NCI-H2171 treated with DMSO at 0.1 percent for 48 hours (cell line): ENCODE measurements at places on chromosomes 11 and 22.

DNA sequence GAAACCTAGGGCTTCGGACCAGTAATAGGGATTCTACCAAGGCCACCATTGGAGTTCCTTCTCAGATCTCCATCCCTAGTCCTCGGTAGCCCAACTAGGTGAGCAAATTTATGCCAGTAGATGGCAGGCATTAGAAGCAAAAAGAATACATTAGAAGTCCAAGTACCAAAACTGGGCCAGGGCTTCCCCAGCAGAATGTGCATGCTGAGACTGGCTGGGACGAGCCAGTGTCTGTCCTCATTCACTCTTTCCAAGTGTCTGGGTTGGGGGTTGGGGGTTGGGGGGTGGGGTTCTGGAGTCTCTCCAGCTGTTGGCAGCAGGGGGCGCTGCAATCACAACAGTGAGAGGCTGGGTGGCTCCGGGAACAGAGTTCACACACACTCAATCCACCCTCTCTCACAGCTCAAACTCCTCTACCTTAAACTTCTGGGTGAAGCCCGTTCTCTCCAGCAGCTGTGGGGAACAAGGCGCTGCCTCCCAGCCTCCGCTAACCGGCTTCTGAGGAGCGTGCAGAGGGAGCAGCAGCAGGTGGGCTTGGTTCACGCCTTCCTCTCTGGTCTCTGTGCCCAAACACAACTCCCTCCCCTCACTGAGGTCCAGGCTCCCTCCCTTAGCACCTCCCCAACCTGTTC, 57.5 kb downstream of the BTG4 start:
- no peak for DNase-seq

DNA sequence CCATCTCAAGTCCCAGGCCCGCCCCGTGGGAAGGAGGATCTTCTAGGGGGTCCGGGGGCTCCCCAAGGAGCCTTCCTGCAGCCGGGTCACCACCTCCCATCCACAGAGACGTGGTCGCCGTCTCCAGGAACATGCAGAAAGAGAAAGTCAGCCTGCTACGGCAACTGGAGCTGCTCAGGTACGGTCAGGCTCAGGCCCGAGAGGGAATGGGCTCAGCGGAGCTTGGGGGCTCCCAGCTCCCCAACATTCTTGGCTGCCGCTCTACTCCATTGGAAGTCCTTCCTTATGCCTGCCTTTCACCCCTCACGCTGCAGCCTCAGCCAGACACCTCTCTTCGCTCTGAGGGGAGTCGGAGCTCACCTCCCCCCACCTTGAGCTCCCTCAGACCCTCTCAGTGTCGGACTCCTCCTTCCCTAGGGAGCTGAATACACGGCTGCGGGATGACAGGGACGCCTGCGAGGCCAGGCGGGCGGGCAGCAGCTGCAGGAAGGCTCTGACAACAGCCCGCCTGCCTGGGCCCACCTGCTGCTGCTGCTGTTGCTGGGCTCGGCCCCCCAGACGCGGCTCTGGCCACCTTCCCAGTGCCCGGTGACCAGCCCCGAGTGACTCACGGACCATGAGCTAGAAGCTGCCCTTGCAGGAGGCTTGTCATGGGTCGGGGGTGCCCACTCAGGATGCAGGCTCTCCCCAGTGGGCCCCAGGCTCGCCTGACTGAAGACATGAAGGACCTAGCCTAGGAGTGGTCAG, 1.5 kb upstream of the CD151 start:
- DNase-seq = no peak

DNA sequence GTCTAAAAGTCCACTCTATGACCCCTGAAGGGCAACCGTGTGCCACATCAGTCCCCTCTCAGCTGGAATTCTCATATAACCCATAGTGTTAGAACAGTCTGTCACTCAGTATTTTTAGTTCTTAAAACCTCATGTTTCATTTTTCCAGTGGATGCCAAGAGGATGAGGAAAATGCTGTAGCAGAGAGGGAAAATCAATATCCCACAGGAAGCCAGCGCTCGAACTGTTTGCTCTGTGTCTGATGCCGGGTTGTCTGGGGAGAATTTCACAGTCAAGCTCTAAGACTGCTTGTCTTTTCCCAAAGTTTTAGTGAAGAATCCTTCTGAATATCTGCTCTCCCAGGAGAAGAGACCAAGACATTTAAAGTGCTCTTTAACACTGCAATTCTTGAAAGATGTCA, 360.9 kb downstream of the OPCML start:
- DNase-seq = no peak

DNA sequence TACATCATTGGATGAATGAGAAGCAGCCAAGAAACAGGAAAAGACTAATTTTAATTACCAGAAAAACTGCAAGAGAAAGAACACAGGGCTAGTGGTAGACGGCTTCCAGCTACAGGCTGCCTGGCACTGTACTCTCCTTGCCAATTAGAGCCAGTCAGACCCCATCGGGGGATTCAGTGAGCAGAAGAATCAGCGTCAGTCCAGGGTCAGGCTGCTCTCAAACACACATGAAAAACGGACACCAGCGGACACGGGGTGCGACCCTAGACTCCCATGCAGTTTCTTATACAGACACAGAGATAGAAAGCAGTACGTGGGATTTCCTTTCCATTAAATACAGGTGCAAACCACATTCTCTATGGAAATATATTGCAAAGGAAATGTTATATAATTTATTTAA, 1.1 kb upstream of the CNTN5 start:
- DNase-seq = no peak

DNA sequence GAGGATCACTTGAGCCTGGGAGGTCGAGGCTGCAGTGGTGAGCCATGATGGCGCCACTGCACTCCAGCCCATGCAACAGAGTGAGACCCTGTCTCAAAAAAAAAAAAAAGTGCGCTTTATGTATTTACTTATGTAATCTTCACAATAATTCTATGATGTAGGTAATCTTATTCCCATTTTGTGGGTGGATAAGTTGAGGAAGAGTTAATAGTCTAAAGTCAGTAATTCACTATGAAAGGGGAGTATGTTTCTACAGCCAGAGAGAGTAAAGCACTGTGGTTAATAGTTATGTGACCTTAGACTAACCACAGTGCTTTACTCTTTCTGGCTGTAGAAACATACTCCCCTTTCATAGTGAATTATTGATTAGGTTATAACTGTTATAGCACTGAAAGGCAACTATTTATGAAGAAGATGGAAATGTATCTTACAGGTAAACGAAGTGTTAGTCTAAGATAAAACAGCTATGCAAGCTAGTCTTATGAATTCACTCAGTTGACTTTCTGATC, 11.9 kb downstream of the CTR9 start:
- no peak for DNase-seq

GRCh38 chr11:62539238-62539925, 7.2 kb downstream of the AHNAK start:
- DNase-seq = peak; percentile 14

- DNase-seq = no peak
These were observed 186.0 kb upstream of the CTSC start for GRCh38 chr11:88523386-88524071.

GRCh38 chr11:10970926-10971325, 113.1 kb upstream of the ZBED5 start:
- DNase-seq = no peak

DNA sequence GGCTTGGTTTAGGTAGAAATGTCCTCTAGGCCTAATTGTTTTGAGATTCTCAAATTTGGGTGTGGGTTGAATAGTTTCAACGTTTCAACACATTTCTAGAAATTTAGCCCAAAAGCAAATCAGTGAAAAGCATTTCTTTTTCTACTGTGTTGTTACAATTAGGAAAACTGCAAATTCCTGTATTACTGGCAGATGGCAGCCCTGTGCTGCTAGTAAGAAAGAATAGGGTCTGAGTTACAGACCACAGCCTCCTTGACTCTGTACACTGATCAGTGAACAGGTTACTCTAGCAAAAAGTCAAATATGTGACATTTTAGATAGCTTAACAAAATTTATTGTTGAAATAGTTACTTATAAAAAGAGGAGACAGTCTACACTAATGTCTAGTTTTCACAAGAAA, 703.0 kb downstream of the JRKL start:
- peak; percentile 34 for DNase-seq

DNA sequence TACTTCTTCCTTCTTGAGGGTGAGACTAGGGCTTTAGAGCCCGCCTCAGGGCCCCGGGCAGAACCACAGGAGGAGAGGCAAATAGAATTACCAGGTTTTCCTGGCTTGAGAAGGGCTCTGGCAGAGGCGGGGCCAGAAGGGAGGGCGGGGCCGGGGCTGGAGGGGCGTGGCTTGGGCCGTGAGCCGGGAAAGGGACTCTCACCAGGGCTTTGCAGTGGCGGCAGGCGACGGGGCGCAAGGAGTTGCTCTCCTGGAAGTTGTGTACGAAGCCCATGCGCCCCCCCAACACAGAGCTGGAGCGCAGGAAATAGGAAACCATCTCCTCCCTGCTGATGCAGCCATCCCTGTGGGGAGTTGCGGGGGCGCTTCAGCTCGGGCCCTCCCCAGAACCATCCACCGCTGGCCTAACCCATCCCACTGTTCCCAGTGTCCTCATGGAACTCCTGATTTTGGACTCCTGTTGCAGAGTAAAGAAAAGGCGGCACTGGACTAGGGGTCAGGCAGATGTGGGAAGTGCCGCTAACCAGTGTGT, 6.9 kb upstream of the NRXN2 start:
- DNase-seq = no peak

DNA sequence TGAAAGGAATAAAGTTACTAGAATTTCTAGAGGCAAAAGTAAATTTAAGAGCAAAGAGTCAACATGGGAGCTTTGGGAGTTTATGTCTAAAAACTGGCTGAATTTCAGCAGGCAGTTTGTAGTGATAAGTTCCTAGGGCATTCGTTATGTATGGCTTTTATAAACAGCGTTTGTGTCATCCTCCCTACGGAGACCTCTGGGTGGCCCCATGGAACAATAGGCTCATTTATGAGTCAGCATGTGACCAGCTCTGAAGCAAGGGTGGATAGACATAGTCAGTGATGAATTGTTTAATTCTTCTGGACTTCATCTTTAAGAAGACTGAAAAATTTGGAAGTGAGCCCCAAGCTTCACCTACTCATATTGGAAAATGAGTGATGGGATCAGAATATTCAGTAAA, 37.1 kb downstream of the SVIP start:
- DNase-seq = no peak

GRCh38 chr11:68661014-68661413, 23.3 kb upstream of the GAL start:
- DNase-seq = no peak

DNA sequence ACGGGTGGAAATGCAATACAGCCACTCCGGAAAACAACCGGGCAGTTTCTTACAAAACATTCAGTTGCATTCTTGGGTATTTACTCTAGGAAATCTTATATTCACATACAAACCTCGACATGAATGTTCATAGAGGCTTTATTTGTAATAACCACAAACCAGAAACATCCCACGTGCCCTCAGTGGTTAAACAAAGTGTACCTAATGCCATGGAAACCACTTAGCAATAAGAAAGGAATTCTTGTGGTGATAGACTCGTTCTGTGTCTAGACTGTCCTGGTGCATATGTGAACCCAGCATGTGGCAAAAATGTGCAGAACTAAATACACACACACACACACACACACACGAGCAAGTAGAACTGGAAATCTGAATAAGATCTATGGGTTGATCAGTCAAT, 1073.3 kb downstream of the TBC1D22A start:
- no peak for DNase-seq

DNA sequence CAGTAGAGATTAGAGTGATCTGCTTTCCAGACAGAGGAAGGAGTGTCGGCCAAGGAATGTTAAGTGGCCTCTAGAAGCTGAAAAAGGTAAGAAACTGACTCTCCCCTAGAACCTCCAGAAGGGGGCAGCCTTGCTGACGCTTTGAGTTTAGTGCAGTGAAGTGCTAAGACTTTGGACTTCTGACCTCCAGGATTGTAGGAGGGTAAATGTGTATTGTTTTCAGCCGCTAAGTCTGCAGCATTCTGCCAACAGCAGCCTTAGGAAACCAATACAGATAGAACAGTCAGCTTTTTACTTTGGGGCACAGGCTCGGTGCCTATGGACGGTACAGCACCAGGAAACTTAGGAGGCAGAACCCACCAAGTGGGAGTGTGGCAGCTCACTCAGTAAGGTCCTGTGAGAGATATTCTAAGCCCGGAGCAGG, 3.6 kb upstream of the TBC1D22A start:
- no peak for DNase-seq

DNA sequence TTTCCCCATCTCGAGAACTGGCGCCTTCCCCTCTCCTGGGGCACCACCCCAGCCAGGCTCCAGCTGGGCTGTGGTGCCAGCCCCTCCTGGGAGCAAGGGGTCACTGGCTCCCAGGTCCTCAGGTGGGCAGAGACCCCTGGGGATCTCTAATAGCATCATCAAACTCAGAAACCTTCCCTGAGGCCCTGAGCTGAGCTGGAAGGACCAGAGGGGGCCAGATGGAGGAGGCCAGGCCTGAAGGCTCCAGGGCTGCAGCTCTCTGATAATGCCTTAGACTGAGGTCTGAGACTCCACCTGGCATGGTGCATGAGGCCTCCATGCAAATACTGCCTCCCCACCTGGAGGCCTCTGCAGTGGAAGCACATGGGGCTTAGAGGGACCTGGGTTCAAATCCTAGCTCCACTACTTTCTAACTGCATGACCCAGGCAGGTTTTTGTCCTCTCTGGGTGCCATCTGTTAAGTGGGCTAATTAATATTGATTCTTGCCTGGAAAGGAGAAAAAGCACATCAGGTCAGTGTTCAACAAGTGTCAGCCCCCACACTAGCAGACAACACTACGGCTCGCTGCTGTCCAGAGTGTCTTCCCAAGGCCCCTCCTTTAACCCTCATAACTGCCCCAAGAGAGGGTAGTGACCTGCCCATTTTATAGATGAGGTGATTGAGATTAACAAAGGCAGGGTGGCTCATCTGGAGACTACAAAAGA, 1.5 kb downstream of the MAPK8IP1 start:
- DNase-seq = peak; percentile 16

GRCh38 chr11:125174057-125174456, 9.5 kb downstream of the PKNOX2 start:
- DNase-seq = no peak

DNA sequence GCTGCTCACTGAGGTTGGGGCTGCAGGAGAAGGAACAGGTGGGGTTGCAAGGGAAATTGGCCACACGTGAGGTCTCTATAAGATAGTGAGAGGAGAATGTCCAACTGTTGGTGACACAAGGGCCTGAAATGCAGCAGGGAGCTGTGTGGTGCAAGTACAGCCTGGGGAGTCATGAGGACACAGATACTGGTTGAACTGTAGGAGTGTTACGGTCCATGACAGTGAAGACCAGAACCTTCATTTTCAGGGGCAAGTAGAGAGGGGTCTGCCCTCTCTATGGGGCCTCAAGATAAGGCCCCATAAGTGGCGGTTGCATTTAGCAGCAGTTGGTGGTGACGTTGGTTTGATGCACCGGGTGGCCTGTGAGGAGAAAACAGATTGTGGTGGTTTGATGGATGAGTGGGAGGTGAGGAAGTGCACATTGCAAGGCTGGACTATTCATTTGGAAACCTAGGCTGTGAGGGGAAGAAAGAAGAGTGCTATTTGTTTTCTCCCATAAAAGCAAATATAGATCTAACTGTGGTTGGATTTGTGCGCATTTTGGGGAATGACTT, 39.4 kb downstream of the MICAL2 start:
- no peak for DNase-seq

- no peak for DNase-seq
These were observed 2.5 kb downstream of the PCSK7 start for GRCh38 chr11:117229411-117229810.

DNA sequence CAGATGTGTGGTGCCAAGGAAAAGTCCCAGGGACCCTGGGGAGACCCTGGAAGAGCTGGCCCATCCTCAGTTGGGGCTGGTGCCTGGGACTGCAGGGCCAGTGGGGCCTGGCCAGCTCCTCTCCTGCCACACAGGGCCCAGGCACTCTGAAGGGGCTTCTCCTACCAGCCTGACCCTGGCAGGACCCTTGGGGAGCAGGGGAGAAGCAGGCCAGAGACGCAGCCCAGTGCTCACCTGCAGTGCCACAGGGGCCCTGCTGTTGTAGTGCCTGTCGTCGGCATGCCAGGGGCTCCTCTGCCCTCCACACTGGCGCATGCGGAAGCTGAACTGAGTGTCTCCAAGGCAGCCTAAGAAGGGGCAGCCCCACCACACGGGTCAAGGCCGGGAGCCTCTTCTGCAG, 9.1 kb downstream of the DENND6B start:
- no peak for DNase-seq
